CD4-positive, alpha-beta T cell treated with Interleukin-6 at 100 ng/mL for 8 hours (primary cell): ENCODE measurements at places on chromosomes 7 and 10.

DNA sequence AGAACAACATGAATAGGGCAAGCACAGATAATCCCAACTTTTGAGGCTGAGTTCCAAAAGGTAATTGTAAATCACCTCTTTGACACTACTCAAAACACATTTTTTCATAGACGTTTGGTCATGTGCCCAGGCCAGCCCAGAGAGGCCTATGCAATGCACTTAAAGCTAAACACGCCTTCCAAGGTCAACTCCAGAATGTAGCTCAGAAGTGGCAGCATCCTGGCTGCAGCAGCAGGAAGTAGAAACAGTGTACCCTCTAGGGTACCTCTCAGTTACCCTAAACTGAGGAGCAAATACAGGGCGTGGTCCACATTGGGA, 58.7 kb downstream of the OSBPL3 start:
- DNase-seq = no peak

- peak; percentile 27 for DNase-seq
Measured at GRCh38 chr7:93148144-93148543, at the start of gene SAMD9L. Gene SAMD9L (minus strand): TSS chr7:93148385. CDS start chr7:93135971, 12,414 bp downstream.

- no peak for DNase-seq
Measured at GRCh38 chr7:141238596-141239243, 164.9 kb downstream of the TMEM178B start.

- no peak for DNase-seq
Measured at GRCh38 chr7:12979181-12979580, 291.7 kb downstream of the ARL4A start.

- DNase-seq = no peak
Measured at GRCh38 chr10:22477334-22478287, 132.3 kb downstream of the SPAG6 start.

- DNase-seq = no peak
Measured at GRCh38 chr7:135844903-135845302, 96.3 kb upstream of the FAM180A start.

DNA sequence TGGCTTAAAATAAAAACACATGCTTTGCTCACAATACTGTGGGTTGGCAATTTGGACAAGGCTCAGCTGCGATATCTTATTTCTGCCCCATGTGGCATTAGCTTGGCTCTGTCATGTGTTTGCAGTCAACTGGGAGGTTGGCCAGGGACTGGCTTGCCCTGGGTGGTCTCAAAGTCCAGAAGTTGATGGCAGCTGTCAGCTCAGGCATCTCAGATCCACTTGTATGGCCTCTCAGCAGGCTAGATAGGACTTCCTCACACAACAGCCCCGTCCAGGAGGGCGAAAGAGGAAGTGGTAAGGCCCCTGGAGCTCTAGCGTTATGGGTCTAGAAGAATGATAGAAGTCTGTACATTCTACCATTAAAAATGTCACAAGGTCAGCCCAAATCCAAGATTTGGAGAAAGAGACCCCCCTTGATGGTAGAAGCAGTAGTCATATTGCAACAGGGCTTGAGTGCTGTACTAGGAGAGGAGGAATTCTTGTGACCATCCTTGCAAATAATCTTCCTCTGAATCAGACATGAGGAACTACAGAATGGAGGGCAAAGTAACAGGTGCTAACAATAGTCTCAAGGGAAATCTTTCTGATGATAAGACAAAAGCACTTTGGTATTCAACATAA, 166.2 kb downstream of the FAM107B start:
- no peak for DNase-seq

- no peak for DNase-seq
Measured at GRCh38 chr10:67119651-67120050, 193.8 kb downstream of the LRRTM3 start.

GRCh38 chr7:155829796-155830470, 17.7 kb upstream of the SHH start:
- no peak for DNase-seq

GRCh38 chr7:68689087-68689433, 909.2 kb upstream of the AUTS2 start:
- no peak for DNase-seq

- no peak for DNase-seq
Measured at GRCh38 chr7:131829947-131830558, 273.6 kb upstream of the PODXL start.

DNA sequence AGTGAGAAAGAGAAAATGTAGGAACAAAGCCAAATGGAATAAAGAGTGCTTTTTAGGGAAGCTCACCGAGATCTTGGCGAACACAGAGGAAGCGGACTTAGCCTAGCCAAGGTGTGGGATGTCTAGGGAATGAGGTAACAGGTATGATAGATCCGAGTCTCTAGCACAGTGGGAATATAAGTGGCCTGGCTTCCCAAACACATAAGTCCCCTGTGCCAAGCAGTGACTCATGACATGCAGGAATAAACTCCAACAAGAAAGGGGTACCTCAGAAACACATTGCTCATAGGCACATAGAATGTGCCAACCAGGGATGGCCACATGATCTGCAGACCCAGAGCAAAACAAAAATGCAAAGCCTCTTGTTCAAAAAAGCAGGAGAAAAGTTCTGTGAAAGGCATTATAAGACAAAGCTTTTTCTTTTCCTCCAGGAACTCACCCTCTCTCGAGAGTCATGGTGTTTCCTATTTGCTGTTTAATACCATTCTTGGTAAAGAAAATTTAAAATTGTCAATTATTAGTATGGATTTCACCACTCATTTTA, 542.5 kb downstream of the GATA3 start:
- no peak for DNase-seq

GRCh38 chr10:112584276-112584675, 137.3 kb downstream of the VTI1A start:
- DNase-seq = no peak

DNA sequence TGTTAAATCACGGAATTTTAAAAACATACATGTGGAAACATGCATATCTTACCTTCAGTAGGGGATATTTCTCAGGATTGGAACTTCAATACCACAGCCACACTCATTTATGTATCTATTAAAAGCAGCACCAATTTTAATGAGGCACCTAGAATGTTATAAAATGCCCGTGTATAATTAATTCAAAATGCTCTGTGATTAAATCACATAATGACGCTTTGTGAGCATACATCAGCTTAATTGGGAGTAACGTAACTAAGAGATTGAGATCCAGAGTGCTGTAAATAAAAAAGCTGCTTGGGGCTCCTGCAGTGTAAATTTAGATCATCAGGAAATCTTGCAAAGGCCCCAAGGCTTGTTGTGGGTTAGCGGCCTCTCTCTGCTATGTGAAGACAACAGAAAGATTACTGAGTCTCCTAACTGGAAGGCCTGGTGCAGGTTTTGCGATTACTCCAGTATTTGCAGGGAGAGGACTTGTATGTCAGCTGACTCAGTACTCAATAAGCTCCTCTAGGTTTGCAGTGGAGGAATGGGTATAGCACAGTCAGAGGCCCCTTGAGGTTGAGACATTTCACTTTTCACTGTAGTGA, 195.5 kb upstream of the PHYHIPL start:
- no peak for DNase-seq

DNA sequence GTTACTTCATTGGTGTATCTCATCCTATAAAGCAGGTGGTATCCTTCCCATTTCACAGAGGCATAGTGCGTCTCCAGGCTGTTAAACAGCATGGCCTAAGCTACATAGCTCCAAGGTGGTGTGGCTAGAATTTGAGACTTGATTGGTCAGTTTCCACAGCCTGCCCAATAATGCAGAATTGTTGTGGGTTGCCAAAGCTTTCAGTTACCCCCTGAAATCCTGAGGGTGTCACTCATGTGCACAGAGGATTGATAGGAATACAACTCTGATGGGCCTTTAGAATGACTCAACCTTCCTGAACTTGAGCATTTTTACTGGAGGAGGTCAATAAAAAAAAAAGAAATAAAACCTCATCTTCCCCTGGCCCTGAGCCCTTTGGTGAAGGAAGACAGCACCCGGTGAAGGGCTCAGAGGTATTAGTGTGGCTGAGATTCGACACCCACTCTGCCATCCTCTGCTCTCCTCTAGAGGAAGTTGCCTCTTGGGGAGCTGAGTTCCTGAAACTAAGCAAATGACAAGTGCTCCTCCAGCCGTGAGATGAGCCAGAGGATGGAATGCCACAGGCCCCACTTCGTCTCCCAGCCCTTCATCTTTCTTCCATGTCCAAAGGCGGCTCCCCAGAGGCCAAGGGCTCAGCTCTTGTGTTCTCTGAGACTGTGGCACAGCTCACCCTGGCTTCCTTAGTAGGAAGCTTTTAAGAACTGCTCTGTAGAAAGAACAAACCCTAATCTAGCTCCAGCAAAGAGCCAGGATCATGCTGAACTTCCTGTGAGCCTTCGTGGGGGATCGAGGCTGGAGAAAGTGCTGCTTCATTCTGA, 1.0 kb downstream of the ACSL5 start:
- peak; percentile 34 for DNase-seq

DNA sequence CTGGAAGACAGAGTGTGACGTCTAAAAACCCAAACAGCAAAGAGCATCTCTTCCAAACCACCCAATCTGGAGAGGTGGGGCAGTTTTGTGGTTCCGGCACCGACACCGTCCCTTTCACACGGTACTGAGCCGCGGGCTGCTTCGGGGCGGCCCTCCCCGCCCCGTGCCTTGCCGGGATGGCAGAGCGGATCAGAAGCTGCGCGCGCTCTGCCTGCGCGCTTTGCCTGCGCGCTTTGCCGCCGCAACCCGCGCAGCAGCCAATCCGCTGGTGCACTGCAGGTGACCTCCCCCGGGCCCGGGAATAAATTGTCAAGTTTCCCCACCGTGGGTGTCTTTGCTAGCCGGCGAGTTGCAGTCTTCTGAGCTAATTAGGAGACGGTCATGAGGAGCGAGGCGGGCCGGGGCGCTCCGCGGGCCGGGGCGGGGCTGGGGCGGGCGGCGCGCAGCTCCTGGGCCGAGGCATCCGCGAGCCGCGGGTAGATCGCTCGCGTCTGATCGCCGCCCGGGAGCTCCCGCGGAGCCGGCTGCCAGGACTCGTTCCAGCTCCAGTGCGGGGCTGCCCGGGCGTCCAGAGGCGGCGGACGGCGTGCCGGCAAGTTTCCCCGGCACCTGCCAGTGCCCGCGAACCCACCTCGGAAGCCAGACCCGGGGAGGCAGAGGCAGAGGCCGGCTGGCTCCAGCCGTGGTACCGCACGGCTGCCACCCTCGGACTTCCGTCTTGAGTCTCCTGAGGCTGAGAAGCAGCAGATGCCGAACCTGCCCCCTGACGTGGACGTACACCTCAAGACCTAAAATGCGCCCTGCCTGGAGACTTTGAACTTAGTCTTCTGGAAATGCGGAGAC, 536.0 kb upstream of the GALNT17 start:
- DNase-seq = no peak

DNA sequence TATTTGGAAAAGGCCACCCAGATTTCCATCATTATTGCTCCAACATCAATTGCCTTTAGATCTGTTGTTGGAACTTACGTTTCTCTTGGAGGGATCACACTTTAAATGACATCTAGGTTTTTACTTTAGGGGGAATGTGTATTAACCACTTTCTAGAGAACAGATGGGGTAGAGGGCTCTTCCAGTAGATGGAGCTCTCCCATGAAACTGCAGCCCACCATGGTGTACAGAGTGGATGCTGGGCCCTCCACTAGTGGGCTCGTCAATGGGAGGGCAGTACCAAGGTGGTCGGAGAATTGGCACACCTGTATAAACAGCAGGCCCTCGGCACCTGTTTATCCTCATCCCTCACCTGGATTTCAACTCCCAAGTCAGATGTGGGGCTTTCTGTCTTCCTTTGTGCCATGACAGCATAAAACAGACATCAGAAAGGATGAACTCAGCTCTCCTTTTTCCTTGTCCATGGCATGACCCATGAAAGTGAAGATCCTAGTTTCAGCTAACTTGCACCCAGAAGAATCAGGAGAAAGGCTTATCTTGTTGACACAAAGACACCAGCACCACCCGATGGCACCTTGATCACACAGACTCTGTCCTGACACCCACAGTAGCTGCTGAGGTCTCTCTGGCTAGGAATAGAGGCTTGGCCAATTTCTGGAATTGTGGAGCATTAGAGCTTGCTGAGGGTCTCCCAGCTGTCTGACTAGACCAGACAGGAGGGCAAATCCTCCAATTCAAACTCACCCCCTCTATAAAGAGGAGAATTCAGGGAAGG, 150.5 kb downstream of the CYP26A1 start:
- DNase-seq = no peak
